ENCODE measurements at places on chromosomes 1 and 21. TPM values are rescaled to one million over a fixed set of nuclear protein-coding genes. Genes with fewer than 3 reads are reported as not detected.

The KCNJ15 gene
- 1.8 TPM for total RNA-seq

The DEGS1 gene
- 118 TPM for total RNA-seq

The BARHL2 gene
- total RNA-seq = not detected

The ANP32E gene
- total RNA-seq = 19.0 TPM

The TRAF3IP3 gene
- total RNA-seq = not detected

The STYXL2 gene
- not detected for total RNA-seq

The CNKSR1 gene
- total RNA-seq = 0.30 TPM

The BCAR3 gene
- total RNA-seq = 25.5 TPM

The SHE gene
- 0.05 TPM for total RNA-seq

The PRKCZ gene
- 0.55 TPM for total RNA-seq

The ZNF683 gene
- not detected for total RNA-seq

The OSBPL9 gene
- 79.6 TPM for total RNA-seq

The SPRR5 gene
- total RNA-seq = not detected

The CFH gene
- total RNA-seq = 175 TPM

The GBP1 gene
- 25.9 TPM for total RNA-seq

The KPRP gene
- not detected for total RNA-seq

The ZMYND12 gene
- 0.30 TPM for total RNA-seq

The FBXO42 gene
- total RNA-seq = 13.1 TPM

The KLHDC7A gene
- total RNA-seq = not detected

The FBLIM1 gene
- 141 TPM for total RNA-seq

The SLC5A9 gene
- total RNA-seq = not detected

The PDPN gene
- total RNA-seq = 0.30 TPM

The DIP2A gene
- 34.0 TPM for total RNA-seq

The KCTD3 gene
- 30.0 TPM for total RNA-seq

The KRTAP10-11 gene
- total RNA-seq = not detected

The ERG gene
- total RNA-seq = 0.59 TPM

The AMY1B gene
- total RNA-seq = not detected

The KCNJ9 gene
- total RNA-seq = not detected

The SERPINC1 gene
- not detected for total RNA-seq

The RRAGC gene
- 30.6 TPM for total RNA-seq

The VSIG8 gene
- total RNA-seq = not detected

The HCN3 gene
- 1.2 TPM for total RNA-seq

The LCE3D gene
- not detected for total RNA-seq

The KCNE2 gene
- total RNA-seq = not detected

The SH3D21 gene
- 10.5 TPM for total RNA-seq

The DNASE2B gene
- not detected for total RNA-seq

The OR2L13 gene
- not detected for total RNA-seq

The CELA3B gene
- not detected for total RNA-seq

The ANGEL2 gene
- 46.9 TPM for total RNA-seq

The CD5L gene
- total RNA-seq = not detected

The OR10Z1 gene
- not detected for total RNA-seq

The MUL1 gene
- 30.6 TPM for total RNA-seq

The SLC6A17 gene
- total RNA-seq = 0.60 TPM

The LGR6 gene
- total RNA-seq = not detected

The DUSP23 gene
- 10.6 TPM for total RNA-seq

The LDLRAD1 gene
- total RNA-seq = not detected

The CFAP57 gene
- 0.09 TPM for total RNA-seq

The SLAMF8 gene
- total RNA-seq = not detected

The SPATA17 gene
- 0.55 TPM for total RNA-seq
